ENCODE measurements at places on chromosomes 6 and 20. TPM values are rescaled to one million over a fixed set of nuclear protein-coding genes. Genes with fewer than 3 reads are reported as not detected.

DOK5 gene
- not detected for total RNA-seq

ECT2L gene
- total RNA-seq = not detected

OPN5 gene
- total RNA-seq = not detected

CDH22 gene
- not detected for total RNA-seq

TNFRSF6B gene
- 0.36 TPM for total RNA-seq

TSHZ2 gene
- 0.12 TPM for total RNA-seq

CLVS2 gene
- total RNA-seq = not detected

NANP gene
- 11.0 TPM for total RNA-seq

BNIP5 gene
- total RNA-seq = not detected

TREM1 gene
- 2.0 TPM for total RNA-seq

CST4 gene
- not detected for total RNA-seq

DNA sequence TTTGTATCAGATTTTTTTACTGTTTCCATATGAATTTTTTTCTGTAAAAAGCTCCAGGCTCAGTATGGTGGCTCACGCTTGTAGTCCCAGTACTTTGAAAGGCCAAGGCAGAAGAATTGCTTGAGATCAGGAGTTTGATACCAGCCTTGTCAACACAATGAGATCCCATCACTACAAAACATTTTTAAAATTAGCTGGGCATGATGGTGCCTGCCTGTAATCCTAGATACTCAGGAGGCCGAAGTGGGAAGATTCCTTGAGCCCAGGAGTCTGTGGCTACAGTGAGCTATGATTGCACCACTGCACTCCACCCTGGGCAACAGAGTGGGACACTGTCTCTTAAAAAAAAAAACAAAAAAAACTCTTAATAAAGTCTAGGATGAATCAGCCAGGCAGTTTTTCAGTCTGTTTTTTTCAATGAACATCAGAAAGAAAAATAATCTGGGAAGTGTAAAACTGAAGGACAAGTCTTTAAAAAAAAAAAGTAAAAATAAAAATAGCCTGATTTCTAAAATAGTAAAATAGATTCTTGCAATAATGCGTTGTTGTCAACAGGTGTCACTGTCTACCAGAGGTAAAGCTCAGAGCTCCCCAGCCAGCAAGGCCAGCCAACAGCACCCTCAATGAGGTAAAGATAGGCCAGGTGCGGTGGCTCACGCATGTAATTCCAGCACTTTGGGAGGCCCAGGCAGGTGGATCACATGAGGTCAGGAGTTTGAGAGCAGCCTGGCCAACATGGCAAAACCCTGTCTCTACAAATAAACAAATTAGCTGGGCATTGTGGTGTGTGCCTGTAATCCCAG lies 9.3 kb upstream of the ATG5 start:
- DNase-seq = peak; percentile 35

- no peak for DNase-seq
Observed at GRCh38 chr6:87848616-87849015, 146.6 kb upstream of the AKIRIN2 start.

- DNase-seq = no peak
Observed at GRCh38 chr20:24046888-24047287, 58.3 kb upstream of the GGTLC1 start.

DNA sequence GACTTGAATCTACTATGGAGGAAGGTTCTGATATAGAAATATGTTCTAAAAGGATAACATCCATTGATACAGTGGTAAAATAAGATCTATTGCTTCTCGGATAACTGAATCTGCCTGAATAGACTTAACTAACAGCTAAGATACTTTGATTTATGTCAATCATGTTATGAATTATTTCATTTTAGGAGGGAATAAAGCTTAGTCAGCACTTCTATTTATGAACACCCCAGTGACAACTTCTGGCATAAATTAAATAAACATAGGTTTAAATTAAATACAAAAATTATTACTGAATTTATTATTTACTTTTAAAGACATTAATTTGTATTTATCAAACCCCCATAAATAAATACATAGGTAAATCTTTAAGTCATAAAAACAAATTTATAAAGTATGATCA lies 69.3 kb downstream of the IMPG1 start:
- no peak for DNase-seq

GRCh38 chr6:153790048-153790447 lies 249.0 kb upstream of the OPRM1 start:
- peak; percentile 78 for DNase-seq

GRCh38 chr6:13486679-13487121 lies 700 bp downstream of the GFOD1 start:
- DNase-seq = peak; percentile 62

- DNase-seq = no peak
Observed at GRCh38 chr6:170040906-170041305, 250.0 kb downstream of the DLL1 start.

GRCh38 chr6:44304282-44305199 lies 8.6 kb downstream of the AARS2 start:
- DNase-seq = peak; percentile 39

DNA sequence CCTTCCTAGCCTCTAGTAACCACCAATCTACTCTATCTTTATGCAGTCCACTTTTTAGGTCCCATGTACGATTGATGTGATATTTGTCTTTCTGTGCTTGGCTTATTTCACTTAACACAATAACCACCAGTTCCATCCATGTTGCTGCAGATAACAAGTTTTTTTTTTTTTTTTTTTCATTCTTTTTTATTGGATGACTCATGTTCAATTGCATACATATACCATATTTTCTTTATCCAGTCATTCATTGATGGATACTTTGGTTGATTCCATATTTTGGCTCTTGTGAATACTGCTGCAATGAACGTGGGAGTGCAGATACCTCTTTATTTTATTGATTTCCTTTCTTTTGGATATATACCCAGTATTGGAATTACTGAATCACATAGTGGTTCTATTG lies 600.4 kb upstream of the FLRT3 start:
- no peak for DNase-seq

DNA sequence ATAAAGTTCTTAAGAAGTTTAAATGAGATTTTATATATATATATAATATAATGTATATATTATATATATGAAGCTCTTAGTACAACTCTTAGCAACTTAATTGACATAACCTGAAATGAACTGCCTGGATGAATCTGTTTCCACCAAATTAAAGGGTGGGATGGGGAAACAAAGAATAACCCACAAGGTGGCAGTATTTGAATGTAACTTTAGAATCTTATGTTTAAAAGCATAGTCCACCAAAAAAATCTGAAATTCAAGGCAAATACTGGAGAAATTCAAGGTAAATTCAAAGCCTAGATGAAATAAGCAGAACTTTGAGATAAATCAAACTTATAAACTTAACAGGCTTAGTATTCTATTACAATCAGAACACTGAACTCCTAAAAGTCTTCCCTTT lies 4.4 kb upstream of the IBTK start:
- peak; percentile 47 for DNase-seq

- DNase-seq = no peak
Observed at GRCh38 chr6:123668063-123668462, 31.3 kb upstream of the TRDN start.

GRCh38 chr6:104256646-104257045 lies 603.1 kb downstream of the HACE1 start:
- no peak for DNase-seq

DNA sequence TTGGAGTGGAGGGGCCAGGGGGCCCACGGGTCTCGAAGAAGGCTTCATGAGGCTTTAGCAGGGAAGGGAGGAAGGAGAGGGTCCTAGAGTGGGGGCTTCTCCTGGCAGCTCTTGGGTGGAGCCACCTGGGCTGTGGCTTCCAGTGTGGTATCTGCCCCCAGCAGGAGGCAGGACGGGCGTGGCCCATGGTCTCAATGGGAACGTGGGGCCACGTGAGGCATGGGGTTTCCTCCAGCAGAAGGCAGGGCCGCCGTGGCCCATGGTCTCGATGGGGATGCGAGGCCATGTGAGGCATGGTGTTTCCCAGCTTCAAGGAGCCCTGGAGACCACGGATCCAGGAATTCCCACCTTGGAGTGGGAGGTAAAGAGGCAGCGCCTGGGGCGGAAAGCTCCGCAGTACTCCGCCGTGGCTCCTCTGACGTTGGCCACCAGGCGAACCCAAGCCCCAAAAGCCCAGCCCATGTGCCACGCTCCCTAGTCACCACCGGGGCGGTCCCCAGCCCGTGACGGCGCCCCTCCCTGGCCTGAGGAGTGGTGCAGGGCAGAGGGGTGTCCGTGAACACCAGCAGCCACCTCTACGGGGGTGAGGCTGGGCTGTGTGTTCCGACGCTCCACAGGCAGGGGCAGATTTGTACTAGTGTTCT lies 62.0 kb upstream of the GATA5 start:
- no peak for DNase-seq

- DNase-seq = no peak
Observed at GRCh38 chr20:56537997-56538396, 5.0 kb downstream of the FAM209B start.

GRCh38 chr6:169970306-169970988 lies 219.0 kb downstream of the ERMARD start:
- peak; percentile 53 for DNase-seq

GRCh38 chr20:13141546-13141945 lies 79.5 kb upstream of the ISM1 start:
- peak; percentile 93 for DNase-seq

GRCh38 chr6:125947615-125948014 lies 9.0 kb upstream of the HINT3 start:
- peak; percentile 60 for DNase-seq

- DNase-seq = no peak
Observed at GRCh38 chr20:6311841-6312655, 189.2 kb upstream of the FERMT1 start.

DNA sequence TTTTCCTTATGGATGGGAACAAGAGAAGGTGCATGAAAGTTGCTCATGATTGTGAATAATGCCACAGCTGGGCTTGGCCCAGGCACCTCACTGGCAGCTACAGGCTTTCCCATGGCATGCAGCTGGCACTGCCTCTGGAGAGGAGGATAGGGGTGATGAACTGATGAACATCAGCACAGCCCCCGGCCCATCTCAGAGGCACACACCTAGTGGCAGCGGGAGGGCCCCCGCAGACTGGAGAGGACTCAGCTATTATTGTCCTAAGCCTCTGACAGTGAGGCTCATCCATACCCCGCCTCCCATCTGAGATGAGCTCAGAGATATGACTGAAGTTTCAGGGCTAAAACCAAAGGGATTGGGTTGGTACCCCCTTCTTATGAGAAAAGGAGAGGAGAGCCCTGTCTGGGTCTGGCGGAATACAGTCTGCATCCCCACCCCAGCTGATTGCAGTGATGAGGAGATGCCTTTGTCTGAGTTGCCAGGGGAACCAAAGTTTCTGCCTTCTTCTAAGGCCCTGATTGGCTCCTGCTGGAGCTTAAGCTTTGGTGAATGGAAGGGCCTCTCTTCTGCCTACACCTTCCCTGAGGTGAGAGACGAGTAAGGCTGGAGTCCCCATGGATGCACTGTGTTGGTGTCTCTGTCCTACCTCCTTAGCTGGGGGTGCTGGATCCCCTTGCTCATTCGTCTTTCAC lies 27.6 kb upstream of the EPB41L1 start:
- no peak for DNase-seq

DNA sequence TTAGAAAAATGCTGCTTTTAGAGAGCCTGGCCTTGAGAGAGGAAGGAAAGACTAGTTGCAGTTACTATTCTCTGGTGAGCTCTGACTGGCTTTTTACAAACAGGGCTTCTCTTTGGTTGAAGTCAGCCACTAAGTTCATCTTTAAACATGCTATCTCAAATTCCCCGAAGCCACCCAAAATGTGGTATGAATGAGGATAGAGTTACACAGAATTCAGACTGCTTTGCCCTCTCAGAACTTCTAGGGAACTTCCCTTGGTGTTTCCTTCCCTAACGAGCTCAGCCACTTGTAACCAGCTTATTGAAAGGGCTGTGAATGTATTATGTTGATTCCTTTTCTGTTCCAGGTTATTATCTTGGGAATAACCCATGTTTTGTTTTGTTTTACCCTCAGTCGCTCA lies 73.5 kb downstream of the EFHC1 start:
- no peak for DNase-seq

DNA sequence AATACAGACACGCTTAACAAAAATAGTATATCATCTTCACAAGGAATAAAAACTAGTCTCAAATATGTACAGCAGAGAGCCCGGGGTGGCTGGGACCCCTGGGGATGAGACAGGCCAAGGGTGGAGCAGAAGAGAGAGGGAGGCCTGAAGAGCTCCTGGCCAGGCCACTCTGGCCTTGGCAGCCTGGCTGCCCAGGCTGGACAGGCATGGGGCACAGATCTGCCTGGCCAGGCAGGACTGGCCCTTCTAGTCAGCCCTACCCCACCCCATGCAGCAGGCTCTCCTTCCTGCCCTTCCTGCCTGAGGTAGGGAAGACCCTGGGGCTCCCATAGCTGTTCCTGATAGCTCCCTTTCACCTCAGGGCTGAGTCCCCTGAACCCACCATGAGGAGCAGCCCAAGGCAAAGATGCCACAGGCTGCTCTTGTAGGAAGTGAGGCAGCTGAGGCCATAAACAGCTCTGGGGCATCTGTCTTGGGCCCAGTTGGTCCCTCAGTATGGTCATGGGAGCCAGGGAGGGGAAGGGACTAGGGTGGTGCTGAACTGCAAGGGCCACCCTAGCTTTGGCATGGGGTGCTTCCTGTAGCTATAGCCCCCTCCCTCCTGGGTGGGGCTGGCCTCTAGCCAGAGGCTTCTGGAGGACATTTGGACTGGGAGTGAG lies 27.1 kb downstream of the COX4I2 start:
- DNase-seq = no peak

DNA sequence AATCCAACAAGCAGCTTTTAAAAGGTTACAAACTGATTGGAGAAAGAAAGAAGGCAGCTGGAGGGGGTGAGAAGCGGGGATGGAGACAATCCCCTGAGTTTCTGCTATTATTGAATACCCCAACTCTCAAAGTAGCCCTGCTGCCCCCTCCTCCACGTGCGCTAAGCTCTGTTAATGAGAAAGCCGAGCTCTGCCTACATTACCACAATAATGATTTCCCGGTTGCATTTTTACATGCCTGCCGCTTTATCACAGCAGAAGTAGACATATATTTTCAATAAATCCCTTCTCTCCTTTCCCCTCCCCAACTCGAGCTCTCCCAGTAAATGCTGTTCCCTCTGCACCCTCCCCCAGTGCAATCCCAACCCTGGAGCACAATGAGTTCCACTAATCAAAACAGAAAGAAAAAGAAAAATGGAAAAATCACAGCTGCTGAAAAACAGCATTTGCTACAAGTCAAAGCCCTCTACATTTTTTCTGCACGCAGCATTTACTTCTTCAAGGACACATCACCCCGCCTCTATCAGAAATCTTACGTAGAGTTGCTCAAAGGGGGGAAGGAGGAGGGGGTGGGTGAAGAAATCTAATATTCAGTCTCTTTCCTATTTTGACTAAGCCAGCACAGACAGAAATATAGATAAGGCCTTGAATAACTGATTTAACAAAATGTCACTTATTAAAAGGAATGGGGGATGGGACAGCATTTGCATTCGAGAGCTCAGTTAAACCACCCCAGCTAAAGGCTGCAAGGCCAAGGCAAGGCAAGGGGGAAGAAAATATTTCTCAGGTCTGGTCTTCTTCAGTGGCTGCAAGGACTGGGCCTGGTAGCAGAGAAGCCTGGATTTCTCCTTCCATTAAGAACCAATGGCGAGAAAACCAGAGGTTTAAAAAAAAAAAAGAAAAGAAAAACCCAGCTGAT lies 10.7 kb downstream of the TRERF1 start:
- no peak for DNase-seq

Data from RPMI7951 (cell line).